ENCODE measurements at places on chromosomes 7 and 10. TPM values are rescaled to one million over a fixed set of nuclear protein-coding genes. Genes with fewer than 3 reads are reported as not detected.

The ELN gene
- 20.5 TPM for total RNA-seq

The ITGA8 gene
- total RNA-seq: 3.4 TPM

The GTF2IRD2 gene
- 27.9 TPM for total RNA-seq

The LRRD1 gene
- total RNA-seq: not detected

The KCND2 gene
- 0.41 TPM for total RNA-seq

The SEMA3C gene
- total RNA-seq: 72.4 TPM

The C10orf143 gene
- 10.4 TPM for total RNA-seq

The MUC12 gene
- 814 TPM for total RNA-seq

The FAM24B gene
- 4.9 TPM for total RNA-seq

The ADAM12 gene
- 0.20 TPM for total RNA-seq

The SEPTIN14 gene
- not detected for total RNA-seq

The PPP1R17 gene
- not detected for total RNA-seq

The PCLO gene
- 16.5 TPM for total RNA-seq

The GPAM gene
- total RNA-seq: 5.8 TPM

The TUBAL3 gene
- 38.7 TPM for total RNA-seq

The CPA4 gene
- not detected for total RNA-seq

The TLL2 gene
- 0.65 TPM for total RNA-seq

The ACHE gene
- total RNA-seq: 20.9 TPM

The DNAJC12 gene
- 8.8 TPM for total RNA-seq

The CYP3A4 gene
- 4.0 TPM for total RNA-seq

The GPR15LG gene
- 725 TPM for total RNA-seq

The FEZF1 gene
- total RNA-seq: not detected

The MYOZ1 gene
- not detected for total RNA-seq

The OR2A12 gene
- not detected for total RNA-seq

The GTF2IRD1 gene
- 10.5 TPM for total RNA-seq

The GPC2 gene
- 5.1 TPM for total RNA-seq

The RBM20 gene
- 2.0 TPM for total RNA-seq

The MET gene
- 35.1 TPM for total RNA-seq

The GNB2 gene
- 197 TPM for total RNA-seq

The WEE2 gene
- not detected for total RNA-seq

The HOXA3 gene
- 19.9 TPM for total RNA-seq

The GNG11 gene
- total RNA-seq: 1.7 TPM

The CFAP69 gene
- 4.2 TPM for total RNA-seq

The CCDC71L gene
- 25.6 TPM for total RNA-seq

The AKR1C2 gene
- total RNA-seq: 39.7 TPM

The HOGA1 gene
- total RNA-seq: 0.47 TPM

The CWF19L1 gene
- 17.0 TPM for total RNA-seq

The NPC1L1 gene
- total RNA-seq: 0.82 TPM

The ADCY1 gene
- 0.94 TPM for total RNA-seq

The MBLAC1 gene
- total RNA-seq: 4.9 TPM

The PAPOLB gene
- total RNA-seq: 0.06 TPM

The PAOX gene
- 8.3 TPM for total RNA-seq

The OR2A7 gene
- total RNA-seq: 12.4 TPM

The ABCF2 gene
- total RNA-seq: 28.4 TPM

The BTAF1 gene
- 34.4 TPM for total RNA-seq

The FKBP9 gene
- 98.8 TPM for total RNA-seq

The CALHM3 gene
- total RNA-seq: not detected

The POR gene
- 118 TPM for total RNA-seq

The PPP1R3C gene
- total RNA-seq: 23.3 TPM

The LRRC18 gene
- not detected for total RNA-seq

The FAM25C gene
- not detected for total RNA-seq

The ENO4 gene
- total RNA-seq: not detected

The POM121 gene
- total RNA-seq: 31.0 TPM

The ANKRD30A gene
- total RNA-seq: not detected

The GATA3 gene
- 0.87 TPM for total RNA-seq

Data from mucosa of descending colon (tissue), 3 donors.